Lower lobe of right lung (tissue), 2 donors: ENCODE measurements at places on chromosomes 11 and 22. TPM values are rescaled to one million over a fixed set of nuclear protein-coding genes. Genes with fewer than 3 reads are reported as not detected.

DNA sequence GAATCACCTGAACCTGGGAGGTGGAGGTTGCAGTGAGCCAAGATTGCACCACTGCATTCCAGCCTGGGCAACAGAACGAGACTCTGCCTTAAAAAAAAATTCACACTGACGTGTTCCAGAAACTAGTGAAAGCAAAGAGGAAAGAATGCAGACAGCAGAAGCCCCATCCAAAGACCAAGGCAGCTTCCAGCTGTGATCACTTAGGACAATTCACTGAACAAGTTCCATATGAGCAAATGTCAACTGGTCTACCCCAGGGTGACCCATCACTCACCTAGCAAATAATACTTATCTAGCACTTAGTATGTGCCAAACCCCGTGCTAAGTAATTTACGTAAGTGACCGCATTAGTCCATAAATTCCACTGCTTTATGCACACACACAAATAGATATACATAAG is 138.9 kb downstream of the LARGE1 start:
- DNase-seq = no peak

DNA sequence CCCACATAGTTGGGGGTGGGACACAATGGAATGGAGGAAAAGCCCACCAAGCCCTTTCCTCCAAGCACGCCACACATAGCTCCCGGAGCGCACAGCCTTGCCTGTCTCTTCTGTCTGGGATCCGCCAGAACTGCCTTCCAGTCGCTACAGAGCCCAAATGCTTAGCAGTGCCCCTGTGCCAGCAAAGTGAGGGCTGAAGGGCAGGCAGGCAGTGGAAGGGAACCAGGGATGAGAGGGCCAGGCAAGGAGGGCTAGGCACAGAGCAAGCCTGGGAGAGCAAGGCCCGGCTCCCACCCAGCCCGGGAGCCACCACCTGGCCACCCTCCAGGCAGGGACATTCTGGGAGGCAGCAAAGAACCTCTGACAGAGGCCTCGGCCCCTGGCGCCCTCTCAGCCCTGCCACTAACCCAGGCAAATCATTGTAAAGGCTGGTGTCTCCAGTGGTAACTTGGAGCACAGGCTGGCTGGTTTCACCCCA is 32.5 kb downstream of the PPP2R1B start:
- DNase-seq = no peak

CPT1B gene
- total RNA-seq = 12.6 TPM

BCO2 gene
- 8.9 TPM for total RNA-seq

OR56A1 gene
- not detected for total RNA-seq

PIK3C2A gene
- total RNA-seq = 71.6 TPM

BATF2 gene
- total RNA-seq = 8.6 TPM

HTR3A gene
- not detected for total RNA-seq
